ENCODE measurements at places on chromosomes 7 and 10. TPM values are rescaled to one million over a fixed set of nuclear protein-coding genes. Genes with fewer than 3 reads are reported as not detected.

CHN2 gene
- total RNA-seq = not detected

- DNase-seq = no peak
Observed at GRCh38 chr10:79344502-79345195, 2.6 kb upstream of the PPIF start.

DNA sequence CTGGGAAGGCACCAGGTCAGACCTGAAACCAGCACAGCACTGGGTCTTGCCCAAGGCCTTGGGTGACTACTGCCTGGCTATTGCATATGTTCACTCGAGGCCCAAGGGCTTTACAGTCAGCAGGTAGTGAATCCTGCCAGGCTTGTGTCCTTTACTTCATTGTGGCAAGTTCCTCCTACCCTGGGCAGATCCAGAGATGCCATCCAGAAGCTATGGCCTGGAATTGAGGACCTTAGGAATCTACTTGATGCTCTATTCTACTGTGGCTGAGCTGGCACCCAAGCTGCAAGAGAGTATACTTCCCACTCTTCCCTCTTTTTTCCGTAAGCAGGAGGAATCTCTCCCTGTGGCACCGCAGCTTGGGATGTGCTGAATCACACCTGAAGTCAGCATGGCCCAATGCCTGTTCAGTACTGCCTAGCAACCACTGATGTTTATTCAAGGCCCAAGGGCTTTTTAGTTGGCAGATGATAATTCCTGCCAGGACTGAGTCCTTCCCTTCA lies 246.7 kb upstream of the CTBP2 start:
- DNase-seq = peak; percentile 97

DNA sequence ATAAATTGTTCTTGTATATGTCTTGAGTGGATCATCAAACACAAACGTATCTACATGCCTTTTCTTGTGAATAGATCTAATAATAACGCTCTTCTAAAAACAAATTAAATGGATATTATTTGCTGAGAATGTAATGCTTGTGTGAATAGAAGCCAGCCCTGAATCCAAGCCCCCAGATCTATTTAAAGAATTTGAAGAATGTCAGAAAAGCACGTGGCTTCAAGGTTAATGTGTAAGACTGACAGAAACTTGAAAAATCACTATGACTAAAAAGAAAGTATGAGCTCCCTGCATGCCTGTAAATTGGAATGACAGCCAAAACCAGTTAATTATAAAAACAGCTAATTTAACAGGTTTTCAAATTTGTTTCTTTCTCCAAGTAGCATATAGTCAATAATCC lies 43.2 kb upstream of the ATRNL1 start:
- DNase-seq = no peak

DNA sequence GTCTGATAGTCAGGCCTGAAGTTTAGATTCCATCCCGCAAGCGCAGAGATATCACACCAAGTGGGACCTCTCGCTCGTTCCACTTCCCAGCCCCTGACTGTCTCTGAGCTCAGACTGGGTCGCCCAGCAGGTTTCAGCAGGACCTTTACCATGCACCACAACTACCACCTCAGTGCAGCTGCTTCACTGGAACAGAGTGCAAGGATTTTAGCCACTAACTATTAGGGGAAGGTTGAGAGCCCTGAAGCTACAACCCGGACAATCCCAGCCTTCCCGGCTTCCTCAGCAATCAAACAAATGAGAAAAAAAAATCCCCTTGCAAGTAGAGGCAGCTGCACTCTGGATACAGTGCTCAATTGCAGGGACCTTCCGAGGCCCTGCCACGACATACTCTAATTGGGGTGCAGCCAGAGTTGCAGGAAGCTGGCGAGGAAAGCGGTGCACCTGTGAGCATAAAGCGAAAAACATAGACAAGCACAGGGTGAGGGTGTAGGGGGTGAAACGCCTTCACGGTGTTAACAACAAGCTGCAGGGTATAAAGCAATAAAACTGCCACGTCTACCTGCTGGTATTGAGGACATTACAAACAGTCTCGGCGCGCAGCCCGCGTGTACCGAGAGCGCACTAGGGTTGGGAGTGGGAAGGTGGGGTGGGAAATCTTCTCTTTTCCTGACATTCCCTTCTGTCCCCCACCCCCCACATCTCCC lies 2.6 kb upstream of the DLX6 start:
- no peak for DNase-seq

DNA sequence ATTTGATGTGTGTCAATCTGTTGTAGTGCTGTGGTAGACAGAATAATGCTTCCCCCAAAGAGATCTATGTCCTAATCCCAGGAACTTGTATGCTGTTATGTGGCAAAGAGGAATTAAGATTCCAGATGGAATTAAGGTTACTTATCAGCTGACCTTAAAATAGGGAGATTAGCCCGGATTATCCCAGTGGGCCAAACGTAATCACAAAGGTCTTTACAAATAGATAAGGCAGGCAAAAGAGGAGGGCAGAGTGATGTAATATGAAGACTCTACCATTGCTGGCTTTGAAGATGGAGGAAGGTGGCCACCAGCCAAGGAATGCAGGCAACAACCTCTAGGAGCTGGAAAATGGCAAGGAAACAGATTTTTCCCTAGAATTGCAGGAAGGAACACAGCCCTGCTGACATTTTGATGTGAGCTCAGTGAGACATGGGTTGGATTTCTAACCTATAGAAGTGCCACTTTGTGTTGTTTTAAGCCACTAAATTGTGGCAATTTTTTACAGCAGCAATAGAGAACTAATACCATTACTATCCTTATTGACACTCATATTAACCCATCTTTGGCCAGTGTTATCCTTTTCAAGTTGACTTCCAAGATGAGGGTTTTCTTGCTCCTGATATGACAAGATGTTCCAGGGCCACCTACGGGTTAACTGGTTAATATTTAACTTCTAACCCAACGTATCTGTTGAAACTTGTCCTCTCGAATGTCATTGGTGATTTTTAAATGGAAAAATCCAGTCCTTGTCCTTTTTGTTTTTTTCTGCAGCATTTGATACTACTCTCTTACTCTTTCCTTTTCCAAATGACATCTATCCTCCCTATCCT lies 29.3 kb downstream of the CYCS start:
- DNase-seq = no peak

- DNase-seq = no peak
Observed at GRCh38 chr7:19239951-19240350, 94.7 kb upstream of the FERD3L start.

- DNase-seq = no peak
Observed at GRCh38 chr7:77693830-77694583, 2.3 kb upstream of the RSBN1L start.

- no peak for DNase-seq
Observed at GRCh38 chr10:13939391-13939790, 352.6 kb downstream of the PRPF18 start.

Measured in mammary epithelial cell (primary cell).